Cerebellar nuclear complex (tissue), 1 donor: ENCODE measurements at places on chromosomes 6 and 20.

- DNase-seq: no peak
These were observed 200.0 kb downstream of the ZMYND8 start for GRCh38 chr20:47156301-47157137.

GRCh38 chr6:106103728-106104109 is 17.6 kb downstream of the PRDM1 start:
- DNase-seq: no peak

DNA sequence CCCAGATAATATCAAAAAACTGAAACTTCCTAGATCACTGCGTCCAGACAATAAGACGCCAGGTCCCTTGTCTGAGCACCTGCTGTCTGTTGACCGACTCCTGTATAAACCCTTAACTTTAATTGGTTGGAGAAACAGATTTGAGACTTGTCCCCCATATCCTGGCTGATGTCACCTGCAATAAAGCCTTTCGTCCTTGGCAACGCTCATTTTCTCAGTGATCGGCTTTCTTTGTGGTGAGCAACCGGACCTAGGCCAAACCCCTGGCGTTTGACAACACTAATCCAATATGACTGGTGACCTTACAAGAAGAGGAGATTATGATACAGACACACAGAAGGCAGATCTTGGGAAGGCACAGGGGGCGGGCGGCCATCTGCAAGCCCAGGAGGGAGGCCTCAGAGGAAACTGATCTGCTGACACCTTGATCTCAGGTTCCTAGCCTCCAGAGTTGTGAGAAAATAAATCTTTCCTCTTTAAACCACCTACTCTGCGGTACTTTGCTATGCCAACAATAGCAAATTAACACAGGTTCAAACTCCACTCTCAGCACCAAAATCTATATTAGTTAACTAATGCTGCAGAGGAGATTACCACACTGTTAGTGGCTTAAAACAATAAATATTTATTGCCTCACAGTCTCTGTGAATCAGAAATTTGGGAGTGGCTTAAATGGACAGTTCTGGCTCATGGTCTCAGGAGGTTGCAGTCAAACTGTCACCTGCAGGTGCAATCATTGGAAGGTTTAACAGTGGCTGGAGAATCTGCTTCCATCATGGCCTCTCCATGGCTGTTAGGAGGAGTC is 178.7 kb downstream of the OTOR start:
- no peak for DNase-seq

DNA sequence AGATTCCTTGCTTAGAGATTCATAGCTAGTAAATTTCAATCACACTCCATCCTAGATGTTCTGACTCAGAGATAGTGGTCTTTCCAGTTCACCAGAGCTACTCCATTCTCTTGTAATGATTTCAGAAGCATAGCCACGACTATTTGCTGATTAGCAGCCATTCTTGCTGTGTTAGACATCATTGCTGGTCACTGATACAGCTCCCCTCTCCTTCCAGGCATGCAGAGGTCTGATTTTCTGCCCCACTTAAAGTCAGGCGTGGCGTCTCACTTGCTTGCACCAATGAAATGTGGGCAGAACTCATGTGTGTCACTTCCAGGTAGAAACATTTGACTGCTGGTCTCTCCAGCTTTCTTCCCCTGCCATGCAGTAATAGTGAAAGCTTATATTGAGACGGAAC is 168.9 kb upstream of the JARID2 start:
- DNase-seq: no peak

GRCh38 chr6:73631849-73632248 is 21.9 kb downstream of the SLC17A5 start:
- DNase-seq: no peak

GRCh38 chr6:71262914-71263313 is 25.7 kb upstream of the OGFRL1 start:
- DNase-seq: no peak

GRCh38 chr6:170229851-170230519 is 60.9 kb downstream of the DLL1 start:
- no peak for DNase-seq

GRCh38 chr20:53595018-53595378 is 1.4 kb upstream of the ZNF217 start:
- DNase-seq: no peak

GRCh38 chr20:63641146-63641791 is 12.0 kb downstream of the STMN3 start:
- DNase-seq: no peak

GRCh38 chr6:44805238-44805846 is 417.8 kb downstream of the CDC5L start:
- DNase-seq: no peak

- DNase-seq: no peak
These were observed 324 bp downstream of the JPH2 start for GRCh38 chr20:44186674-44187053.

DNA sequence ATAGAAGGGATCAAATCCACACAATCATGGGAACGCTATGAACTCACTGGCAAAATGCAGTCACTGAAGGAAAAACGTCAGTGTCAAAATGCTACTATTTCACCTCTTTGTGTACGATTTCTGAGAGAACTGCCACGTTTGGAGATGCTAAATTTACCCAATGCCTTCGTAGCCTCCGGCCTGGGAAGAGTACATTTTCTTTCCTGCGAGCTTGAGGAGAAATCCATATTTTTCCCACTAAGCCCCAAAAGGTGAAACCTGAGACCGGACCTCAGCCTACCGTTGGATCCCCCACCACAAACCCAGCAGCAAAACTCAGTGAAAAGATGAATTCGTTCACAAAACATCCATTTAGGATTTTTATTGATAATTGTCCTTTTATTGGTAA is 131.7 kb downstream of the GPX5 start:
- peak; percentile 10 for DNase-seq

- no peak for DNase-seq
These were observed 176.8 kb upstream of the MARCKS start for GRCh38 chr6:113680301-113680700.

GRCh38 chr6:82980086-82980485 is 85.6 kb downstream of the UBE3D start:
- no peak for DNase-seq

DNA sequence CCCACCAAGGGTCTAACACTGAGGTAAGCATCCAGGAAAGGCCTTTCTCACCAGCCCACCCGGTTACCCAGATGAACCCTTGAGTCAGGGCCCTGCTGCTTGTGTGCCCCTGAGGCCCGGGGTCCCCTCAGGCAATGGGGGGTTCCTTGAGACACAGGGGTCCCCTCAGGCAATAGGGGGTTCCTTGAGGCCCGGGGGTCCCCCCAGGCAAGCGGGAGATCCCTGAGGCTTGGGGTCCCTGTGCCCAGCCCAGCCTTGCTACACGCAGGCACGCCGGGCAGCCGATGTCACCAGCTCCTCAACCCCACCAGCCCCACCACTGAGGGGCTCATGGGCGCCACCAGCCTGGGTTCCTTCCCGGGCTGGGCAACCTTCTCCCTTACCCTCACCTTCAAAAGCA is 247.2 kb downstream of the TTLL2 start:
- DNase-seq: no peak

DNA sequence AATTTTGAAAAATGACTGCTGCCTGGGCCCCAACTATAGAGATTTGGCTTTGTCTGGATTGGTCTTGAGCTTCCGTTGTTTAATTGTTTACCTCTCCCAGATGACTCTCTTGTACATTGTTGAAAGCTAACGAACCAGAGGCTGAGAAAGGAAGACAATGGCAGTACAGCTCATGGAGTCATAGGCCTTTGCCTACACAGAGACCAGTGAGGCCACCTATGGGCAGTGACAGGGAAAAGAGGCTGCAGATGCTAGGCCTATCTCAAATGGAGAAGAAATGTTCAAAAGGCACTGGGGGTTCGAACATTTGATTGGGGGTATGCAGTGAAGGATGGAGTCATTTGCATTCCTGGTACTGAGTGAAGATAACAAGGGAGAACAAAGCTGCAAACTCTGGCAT is 29.1 kb downstream of the OPN5 start:
- DNase-seq: no peak

DNA sequence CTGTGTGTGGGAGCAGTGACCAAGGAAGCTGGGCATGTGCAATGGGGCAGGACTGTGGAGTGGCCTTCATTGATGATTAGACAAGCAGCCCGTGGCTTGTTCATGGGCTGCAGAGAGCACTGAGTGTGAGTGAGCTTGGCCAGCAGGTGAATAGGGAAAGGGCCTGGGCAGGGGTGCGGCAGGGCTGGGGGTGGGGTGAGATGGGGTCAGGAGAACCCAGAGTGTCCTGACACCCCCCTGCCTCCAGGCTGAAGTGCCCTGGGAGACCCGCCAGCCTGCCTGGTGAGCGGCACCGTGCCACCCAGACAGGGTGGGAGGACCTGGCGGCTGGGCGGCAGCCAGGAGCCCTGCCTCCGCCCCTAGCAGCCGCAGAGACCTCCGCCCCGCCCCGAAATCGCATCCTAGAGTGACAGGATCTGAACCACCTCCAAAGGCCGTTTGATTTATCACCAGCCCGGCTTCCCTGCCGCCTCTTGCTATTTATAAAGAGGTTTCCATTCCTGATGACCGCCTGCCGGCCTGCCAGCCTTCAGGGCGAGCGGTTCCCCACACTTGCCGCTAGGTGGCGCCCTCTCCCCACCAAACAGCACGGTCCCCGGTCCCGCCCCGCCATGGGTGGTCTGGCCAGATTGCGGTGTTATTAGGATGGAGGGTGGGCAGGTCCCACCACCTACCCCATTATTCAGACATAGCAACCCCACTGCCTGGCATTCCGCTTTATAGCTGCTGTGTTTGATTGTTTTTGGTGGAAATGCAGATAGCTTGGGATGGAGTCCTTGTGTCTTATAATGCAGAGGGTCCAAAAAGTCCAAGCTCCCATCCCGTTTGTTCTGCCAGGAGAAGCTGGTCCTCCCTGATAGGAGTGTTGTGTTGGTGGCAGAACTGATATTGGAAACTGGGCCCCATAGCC is 3.5 kb downstream of the MYLK2 start:
- DNase-seq: peak; percentile 26

- DNase-seq: no peak
These were observed 72.7 kb downstream of the ELOVL4 start for GRCh38 chr6:79874531-79875134.

DNA sequence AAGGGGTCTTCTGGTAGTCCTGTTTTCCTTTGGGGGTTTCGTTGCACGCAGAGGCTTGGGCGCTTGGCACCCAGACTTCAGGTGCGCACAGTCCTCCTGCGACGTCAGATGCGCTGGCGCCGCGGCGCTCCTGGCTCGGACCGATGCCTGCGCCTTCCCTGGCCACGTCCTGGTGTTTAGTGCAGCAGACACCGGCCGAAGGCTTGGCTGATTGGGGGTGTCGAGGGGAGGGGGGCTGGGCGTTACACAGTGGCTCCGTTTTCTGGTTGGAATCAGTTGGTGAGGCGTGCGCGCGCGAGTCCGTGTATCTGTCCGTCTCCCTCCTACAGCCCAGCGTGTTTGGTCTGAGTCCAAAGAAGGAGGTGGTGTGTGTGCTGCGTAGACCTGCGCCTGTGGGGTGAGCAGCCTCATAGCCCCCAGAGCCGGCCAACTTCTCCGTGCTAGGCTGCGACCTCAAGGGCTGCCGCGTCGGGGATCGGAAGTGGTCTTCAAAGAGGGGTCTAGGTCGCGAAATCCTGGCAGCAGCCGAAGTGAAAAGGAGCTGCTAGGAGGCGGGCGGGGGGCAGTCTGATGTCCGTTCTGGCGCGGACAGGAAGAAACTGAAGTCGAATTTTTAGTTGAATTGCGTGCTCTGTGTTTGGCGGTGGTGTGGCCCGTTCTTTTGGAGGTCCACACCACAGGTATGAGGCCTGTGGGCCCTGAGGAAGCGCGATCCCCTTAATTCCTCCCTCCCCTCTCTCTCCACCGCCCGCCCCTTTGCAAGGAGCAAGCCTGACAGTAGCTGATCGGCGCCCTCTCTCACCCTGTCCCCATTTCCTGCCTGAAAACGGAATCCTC is 1.5 kb downstream of the SYNDIG1 start:
- no peak for DNase-seq

DNA sequence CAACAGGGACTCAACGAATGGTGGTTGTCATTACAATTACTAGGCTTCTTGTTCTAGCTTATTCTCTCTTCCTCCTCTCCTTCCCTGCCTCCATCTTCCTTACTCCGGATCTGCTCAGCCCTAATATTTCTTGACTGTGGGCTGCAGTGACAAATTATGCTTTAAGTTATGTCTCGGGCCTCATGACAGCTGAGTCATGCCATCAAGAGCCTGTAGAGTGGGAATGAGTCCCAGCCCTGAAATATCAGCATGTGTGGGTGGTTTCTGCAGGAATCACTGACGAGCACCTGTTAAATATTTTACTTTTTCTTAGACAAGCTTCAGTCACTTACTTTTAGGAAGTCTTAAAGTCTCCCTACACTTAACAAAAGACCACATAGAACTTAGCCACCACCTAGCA is 83.1 kb upstream of the CBLN4 start:
- no peak for DNase-seq

GRCh38 chr6:98044151-98044561 is 761.1 kb upstream of the MMS22L start:
- DNase-seq: no peak
